NCI-H1694 treated with DMSO at 0.1 percent for 48 hours (cell line): ENCODE measurements at places on chromosomes 1 and 21.

- DNase-seq = no peak
Observed at GRCh38 chr1:245466261-245466660, 311.5 kb downstream of the KIF26B start.

DNA sequence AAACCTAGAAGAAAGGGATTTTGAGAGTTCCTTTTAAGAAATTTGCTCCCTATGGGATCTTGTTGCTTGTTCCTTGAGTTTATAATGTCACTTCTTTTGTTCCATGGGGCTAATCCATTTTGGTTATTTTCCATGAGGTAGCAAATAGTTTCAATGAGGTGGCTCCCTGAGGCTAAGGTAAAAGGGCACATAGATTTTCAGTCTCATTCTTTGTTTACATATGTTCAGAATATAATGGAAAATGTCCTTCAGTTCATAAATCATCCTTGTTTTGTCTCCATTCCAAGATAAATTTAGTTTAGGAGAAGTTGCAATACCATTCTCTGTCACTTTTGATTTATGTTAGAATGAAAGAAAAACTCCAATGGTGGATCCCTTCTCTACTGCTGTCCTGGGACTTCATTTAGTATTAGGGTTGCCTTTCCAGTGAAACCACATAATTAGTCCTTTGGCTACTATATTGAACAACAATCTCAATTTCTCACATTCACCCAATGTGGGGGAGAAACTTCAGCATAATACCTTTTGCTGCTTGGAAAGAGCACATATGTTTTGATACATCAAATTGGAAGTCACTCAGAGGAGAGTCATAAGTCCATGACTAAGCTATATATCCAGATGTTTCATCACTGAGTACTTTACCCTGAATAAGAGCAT, 80.9 kb upstream of the ADAMTS5 start:
- no peak for DNase-seq

GRCh38 chr1:94056996-94057395, 64.0 kb downstream of the ABCA4 start:
- DNase-seq = no peak

DNA sequence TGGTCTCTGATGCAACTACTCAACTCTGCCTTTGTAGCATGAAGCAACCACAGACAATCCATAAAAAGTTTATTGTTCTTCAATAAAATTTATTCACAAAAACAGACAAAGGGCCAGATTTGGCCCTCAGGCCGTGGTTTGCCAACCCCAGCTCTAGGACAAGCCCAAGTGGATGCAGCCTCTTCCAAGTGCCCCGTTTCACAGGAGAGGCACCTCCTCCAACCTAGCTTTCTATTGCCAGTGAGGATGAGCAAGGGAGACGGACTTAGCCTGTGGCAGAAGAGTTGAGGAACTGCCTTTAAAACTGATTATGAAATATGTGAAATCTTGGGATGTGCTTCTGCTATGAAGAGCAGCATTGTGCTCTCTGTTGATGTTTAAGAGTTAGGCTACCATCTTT, 105.4 kb downstream of the PSMG1 start:
- DNase-seq = no peak

DNA sequence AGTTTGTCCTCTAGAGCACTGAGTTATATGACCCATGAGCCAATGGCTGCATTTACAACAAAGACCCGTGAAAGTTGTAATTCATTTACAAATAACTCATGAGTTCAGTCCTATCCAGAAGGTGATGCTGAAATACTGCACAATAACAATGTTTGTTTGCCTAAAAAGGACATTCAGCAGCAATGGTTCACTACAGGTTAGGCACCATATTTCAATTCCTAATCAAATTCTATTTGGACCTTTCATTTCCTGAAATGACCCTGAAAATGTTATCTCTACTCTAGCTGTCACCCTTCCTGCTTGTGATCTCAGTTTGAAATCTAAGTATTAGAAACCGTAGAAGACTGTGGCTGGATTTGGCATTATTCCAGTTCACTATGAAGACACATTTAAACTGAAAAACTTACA, 191.2 kb upstream of the SAMSN1 start:
- DNase-seq = no peak
